ENCODE measurements at places on chromosomes 2 and 18.

GRCh38 chr2:85235281-85235680 is 92.5 kb downstream of the TGOLN2 start:
- no peak for DNase-seq

- DNase-seq: no peak
Observed at GRCh38 chr18:50194631-50195532, at the start of gene MYO5B. MYO5B (minus strand) TSS chr18:50195147; CDS start chr18:50194793, 354 bp downstream.

DNA sequence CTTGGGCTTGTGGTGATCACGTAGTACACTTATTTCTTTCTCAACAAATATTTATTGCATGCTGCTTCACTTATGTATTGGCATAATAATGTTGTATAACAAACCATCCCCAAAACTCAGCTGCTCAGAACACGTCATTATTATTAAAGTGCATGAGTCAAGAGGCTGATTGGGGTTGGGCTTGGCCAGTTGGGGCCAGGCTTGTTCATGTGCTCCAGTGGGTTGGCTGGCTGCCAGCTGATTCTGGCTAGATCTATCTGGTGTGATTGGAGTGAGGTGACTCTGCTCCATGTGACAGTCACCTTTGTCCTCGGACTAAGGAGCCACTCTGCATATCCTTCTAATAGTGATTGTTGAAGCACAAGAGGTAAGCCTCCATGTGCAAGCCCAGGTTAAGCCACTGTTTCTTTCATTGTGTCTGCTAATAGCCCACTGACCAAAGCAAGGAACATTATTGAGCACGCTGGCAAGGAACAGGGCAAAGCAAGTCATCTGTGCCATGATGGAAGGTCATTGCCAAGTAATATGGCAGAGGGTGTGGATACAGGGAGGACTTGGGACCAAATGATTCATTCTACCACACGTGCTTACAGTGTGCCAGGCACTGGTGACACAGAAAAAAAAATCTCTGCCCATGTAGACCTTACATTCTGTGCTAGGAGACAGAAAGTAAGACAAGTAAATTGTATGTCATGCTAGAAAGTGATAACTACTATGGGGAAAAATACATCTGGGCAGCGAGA is 63.3 kb upstream of the TMEM182 start:
- no peak for DNase-seq

DNA sequence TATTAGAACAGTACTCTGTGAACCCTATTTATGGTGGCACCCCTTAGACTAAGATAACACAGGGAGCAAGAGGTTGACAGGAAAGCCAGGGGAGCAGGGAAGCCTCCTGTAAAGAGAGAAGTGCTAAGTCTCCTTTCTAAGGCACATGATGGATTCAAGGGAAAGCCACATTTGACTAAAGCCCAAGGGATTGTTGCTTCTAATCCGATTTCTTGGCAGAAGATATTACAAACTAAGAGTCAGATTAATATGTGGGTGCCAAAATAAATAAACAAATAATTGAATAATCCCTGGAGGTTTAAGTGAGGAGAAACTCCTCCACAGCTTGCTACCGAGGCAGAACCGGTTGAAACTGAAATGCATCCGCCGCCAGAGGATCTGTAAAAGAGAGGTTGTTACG is 333.2 kb downstream of the SOX11 start:
- DNase-seq: no peak

GRCh38 chr2:10278029-10278762 is 24.5 kb upstream of the HPCAL1 start:
- DNase-seq: no peak

- DNase-seq: no peak
Observed at GRCh38 chr2:26696351-26696816, 3.9 kb downstream of the KCNK3 start.

DNA sequence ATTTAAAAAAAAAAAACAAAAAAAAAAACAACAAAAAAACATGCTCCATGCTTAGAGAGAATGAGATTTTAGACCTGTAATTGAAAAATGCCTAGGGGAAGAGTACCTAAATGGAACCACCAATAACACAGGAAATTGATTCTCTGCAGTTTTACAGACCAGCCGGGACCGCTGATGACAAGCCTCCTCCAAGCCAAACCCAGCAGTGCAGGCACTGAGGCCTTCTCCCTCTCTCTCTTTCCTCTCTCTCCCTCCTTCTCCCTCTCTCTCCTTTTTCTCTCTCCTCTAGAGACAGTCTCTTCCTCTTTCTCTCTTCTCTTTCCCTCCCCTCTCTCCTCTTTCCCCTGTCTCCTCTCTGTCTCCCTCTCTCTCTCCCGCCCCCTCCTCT is 228.8 kb upstream of the COPS8 start:
- DNase-seq: no peak

Measured in AG09319 (cell line).